ENCODE measurements at places on chromosomes 13 and 19.

- no peak for DNase-seq
Measured at GRCh38 chr13:31982124-31982523, 49.5 kb upstream of the FRY start.

DNA sequence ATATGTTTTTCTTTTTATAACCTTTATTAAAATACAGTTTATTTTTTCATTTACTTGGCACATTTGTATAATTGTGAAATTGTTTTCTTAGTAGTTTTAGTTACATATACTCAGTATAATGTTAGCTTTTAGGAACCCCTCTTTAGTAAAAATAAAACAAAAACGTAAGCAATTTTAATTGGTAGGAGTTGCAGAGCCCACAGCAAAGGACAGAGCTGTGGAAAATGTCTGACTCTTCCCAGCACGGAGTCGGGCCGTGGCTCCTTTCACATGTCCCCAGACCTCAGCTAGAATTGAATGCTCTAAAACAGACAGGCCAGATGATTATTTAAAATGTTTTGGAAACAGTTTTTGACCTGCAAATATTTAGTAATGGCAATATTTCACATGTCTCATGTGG lies 27.9 kb upstream of the CEACAM21 start:
- no peak for DNase-seq

GRCh38 chr13:51241720-51242119 lies 19.5 kb downstream of the FAM124A start:
- no peak for DNase-seq

- DNase-seq: no peak
Measured at GRCh38 chr19:41882568-41883462, at the start of gene ARHGEF1. TSS of gene ARHGEF1 (plus strand) at chr19:41883184. CDS start at chr19:41888083, 4,899 bp downstream.

- no peak for DNase-seq
Measured at GRCh38 chr13:27976362-27977091, 7.4 kb upstream of the CDX2 start.

DNA sequence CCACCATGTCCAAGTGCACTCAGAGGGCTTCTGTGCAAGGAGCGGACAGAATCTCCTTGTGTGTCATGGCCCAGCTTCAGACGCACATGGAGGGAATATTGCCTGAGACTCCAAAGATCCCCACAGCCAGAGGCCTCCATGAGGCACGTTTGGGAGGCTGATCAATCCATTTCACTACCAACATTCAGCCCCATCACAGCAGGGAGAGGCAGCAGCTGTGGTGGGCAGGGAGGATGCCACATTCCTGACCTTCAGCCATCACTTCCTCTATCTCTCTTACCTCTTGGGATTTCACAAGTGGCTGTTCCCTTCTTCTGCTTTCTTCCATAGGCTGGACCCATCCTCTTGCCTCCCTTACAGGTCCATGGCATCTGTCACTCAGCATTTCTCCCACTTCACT lies 82.4 kb upstream of the MBNL2 start:
- DNase-seq: no peak

GRCh38 chr13:26621731-26622401 lies 64.4 kb downstream of the WASF3 start:
- DNase-seq: no peak

GRCh38 chr13:24911133-24911908 lies 147.4 kb downstream of the RNF17 start:
- no peak for DNase-seq

GRCh38 chr19:29671393-29672160 lies 6.3 kb downstream of the PLEKHF1 start:
- no peak for DNase-seq

DNA sequence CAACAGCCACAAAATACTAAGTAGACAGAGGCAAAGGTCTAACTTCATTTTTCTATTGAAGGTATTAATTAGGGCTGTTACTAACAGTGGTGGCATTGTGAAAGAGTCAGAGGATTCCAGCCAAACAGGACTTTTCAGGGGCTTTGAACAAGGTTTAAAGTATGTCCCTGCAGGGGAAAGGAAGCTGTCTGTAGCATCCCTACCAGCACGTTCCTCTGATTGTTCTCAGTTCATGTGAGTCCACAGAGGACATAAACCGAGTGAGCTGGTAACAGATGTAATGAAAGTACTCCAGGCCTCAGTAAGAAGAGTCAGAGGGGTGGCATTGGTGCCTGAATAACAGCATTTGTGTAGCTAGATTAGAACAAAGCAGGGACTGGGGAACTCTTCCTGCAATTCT lies 15.3 kb upstream of the SPATA13 start:
- DNase-seq: no peak

GRCh38 chr19:19446655-19447437 lies 41.4 kb downstream of the GATAD2A start:
- DNase-seq: no peak

DNA sequence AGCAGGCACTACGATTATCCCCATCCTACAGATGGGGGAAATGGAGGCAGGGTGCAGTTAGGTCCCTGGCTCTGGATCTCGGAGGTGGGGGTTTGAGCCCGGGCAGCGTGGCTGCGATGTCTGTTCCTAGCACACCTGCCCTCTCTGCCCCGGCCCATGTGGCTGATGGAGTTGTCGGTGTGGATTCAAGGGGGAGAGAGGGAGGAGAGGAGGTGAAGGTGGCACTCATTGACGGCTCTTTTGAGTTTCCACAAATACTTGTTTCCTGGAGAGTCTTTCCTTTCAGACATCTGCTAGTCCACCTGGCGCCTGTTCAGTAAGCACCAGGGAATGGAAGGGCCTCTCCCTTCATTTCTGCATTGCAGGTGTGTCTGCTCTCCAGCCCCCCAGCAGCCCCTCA lies 69.9 kb downstream of the ARHGEF18 start:
- no peak for DNase-seq

DNA sequence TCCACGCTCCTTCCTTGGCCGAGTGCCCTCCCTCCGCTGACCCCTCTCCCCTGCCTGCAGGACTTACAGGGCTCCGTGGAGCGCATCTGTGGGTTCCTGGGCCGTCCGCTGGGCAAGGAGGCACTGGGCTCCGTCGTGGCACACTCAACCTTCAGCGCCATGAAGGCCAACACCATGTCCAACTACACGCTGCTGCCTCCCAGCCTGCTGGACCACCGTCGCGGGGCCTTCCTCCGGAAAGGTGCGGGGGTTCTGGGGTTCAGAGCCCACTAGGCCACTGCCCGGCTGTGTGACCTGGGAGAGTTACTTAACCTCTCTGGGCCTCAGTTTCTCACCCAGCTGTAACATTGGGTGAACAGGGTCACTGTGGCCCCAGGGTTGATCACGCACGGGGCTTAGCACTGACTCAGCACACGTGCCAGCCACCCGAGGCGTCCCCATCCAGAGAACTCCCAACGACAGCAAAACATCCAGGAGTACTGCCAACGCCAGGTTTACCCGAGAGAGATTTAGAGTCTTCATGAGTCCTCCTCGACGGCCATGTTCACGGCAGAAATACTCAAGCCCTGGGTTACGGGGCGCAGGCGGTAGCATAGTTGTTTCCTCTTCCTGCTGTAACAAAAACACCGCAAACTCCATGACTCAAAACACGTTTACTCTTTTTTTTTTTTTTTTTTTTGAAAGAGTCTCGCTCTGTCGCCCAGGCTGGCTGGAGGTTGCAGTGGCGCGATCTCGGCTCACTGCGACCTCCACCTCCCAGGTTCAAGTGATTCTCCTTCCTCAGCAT lies 9.7 kb upstream of the SPACA4 start:
- DNase-seq: no peak

GRCh38 chr19:48511800-48512503 lies at the start of gene LMTK3:
TSS of gene LMTK3 (minus strand) at chr19:48511835. CDS start at chr19:48511576, 259 bp downstream.
- DNase-seq: peak; percentile 58

DNA sequence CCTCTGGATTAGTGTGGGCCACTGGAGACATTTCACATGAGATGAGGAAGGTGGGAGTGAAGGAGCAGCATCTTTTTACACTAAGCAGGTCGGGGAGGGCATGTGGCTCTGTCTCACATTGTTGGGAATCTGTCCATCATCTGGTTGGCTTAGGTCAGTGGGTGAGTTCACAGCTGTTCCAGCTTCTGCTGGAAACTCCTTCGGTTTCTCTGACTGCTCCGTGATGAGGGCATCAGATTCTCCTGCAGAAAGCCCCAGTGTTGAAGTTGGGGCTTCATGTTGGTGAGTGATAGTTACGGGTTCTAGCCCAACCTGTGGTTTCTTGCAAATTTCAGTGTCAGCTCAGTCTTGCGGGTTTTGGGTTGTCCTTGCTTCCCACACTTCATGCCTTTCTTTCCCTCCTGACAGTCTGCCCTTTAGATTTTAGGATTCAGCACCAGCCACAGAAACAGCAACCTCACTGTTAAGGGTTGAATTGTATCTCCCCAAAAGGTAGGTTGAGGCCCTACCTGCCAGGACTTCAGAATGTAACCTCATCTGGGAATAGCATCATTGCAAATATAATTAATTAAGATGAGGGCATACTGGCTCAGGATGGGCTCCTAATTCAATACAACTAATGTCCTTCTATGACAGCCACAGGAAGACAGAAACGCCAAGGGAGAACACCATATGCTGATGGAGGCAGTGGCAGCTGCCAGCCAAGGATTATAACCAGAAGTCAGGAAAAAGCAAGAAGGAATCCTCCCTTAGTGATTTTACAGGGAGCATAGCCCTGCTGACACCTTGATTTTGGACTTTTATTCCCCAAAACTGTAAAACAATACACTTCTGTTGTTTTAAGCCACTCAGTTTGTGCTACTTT lies 7.6 kb upstream of the ALOX5AP start:
- peak; percentile 41 for DNase-seq

GRCh38 chr19:13835791-13836723 lies 40.8 kb downstream of the ZSWIM4 start:
- no peak for DNase-seq

GRCh38 chr13:110551284-110551683 lies 10.2 kb downstream of the RAB20 start:
- no peak for DNase-seq

DNA sequence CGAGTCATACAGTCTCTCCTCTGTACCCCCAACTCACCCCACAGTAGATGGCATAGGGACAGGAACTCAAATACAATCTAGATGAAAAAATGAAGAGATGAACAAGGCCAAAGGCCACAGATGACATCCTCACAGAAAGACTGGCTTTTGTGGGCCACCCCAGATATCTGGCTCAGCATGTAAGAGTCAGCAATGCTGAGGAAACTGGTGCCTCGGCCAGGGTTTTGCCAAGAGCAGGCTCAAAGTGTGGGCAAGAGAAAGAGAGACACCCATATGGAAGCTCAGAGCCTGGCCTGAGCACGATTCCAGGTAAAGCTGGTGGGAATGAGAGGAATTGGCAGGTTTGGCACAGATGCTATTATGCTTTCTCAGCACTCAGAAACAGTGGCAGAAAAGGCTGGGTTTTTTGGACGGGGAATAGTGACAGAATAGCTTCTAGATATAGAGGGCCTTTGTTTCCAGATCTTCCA lies 460.6 kb downstream of the FOXO1 start:
- DNase-seq: no peak

DNA sequence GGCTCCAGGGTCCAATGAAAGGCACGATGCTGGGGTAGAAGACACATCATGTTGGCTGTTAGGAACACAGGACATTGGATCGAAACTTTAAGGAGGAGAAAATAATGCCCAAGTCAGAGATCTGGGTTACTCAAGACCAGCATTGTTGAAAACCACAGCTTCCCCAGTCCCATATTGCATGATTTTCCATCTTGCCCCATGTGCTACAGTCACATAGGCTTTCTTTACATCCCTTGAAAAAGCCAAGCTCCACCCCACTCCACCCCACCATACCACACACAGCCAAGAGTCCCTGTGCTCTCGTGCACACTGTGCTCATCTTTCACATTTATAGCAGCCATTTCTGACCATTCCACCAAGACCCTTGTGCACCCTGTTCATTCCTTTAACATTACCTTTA lies 636.2 kb downstream of the DIAPH3 start:
- no peak for DNase-seq

GRCh38 chr13:20294497-20294896 lies 62.4 kb upstream of the GJB6 start:
- DNase-seq: no peak

DNA sequence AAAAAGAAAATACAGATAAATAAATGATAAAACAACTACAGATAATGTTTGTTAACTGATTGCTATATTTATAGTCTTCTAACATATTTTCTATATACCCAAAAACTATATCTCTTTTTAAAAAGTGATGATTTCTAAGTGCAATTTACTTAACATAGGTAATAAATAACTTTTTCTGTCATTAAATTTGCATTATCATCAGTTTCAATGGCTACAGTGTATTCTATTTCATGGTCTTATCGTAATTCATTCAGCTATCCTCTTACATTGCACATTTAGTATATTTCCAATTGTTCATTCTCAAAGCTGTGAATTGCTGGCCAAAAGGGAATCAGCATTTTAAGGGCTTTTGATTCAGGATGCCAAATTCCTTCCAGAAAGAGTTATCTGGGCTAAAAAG lies 3.6 kb downstream of the ZNF180 start:
- DNase-seq: no peak

DNA sequence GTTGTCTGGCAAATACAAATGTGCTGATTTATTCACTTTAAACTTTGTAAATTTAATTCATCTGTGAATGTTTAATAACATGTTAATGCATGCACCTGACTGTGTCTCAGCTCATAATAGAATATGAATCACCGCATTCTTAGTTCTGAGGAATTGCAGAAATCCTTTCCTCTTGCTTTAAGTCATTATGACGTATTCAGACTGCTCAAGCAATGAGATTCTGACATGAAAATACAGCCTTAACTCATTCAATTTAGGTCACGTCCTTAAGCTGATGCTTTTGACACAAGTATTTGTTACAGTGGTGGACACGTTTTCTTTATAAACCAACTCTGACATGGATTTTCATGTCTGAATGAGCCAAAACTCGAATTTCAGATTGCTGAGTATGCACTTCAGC lies 541.0 kb upstream of the KLF12 start:
- no peak for DNase-seq

GRCh38 chr13:38759390-38759789 lies 72.5 kb downstream of the FREM2 start:
- no peak for DNase-seq

- DNase-seq: peak; percentile 75
Measured at GRCh38 chr13:23960566-23961156, 63.4 kb upstream of the C1QTNF9B start.

GRCh38 chr19:6773323-6773931 lies 919 bp downstream of the VAV1 start:
- no peak for DNase-seq

DNA sequence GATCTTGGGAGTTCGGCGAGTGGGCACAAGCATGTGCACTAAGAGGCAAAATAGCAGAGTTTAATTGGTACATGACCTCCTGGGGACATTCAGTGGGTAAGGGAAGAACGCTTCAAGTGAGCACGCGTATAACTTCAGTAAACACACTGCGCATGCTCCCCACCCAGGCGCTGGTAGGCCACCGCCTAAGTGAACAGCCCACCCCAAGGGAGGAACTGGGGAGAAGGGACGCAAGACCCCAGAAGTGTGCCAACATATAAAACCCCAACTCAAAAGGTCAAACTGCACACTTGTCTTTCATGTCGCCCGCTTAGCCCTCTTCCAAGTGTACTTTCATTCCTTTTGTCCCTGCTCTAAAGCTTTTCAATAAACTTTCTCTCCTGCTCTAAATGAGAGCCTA lies 10.5 kb upstream of the NTN5 start:
- DNase-seq: no peak

- DNase-seq: no peak
Measured at GRCh38 chr19:282501-282900, 8.7 kb downstream of the PLPP2 start.
